ENCODE measurements at places on chromosomes 7 and 10. TPM values are rescaled to one million over a fixed set of nuclear protein-coding genes. Genes with fewer than 3 reads are reported as not detected.

The PDE6C gene
- total RNA-seq, result not detected

The BUD23 gene
- 48.5 TPM for total RNA-seq

The TRIM73 gene
- 0.66 TPM for total RNA-seq

The IFIT3 gene
- total RNA-seq, result 4.3 TPM

The ARHGEF5 gene
- 1.3 TPM for total RNA-seq

The GPAM gene
- 13.3 TPM for total RNA-seq

The FGFBP3 gene
- total RNA-seq, result 0.27 TPM

The FKBP9 gene
- total RNA-seq, result 95.6 TPM

The GNA12 gene
- total RNA-seq, result 34.9 TPM

The HSPA14 gene
- total RNA-seq, result 27.7 TPM

The ADAM22 gene
- 0.79 TPM for total RNA-seq

The SAMD9L gene
- total RNA-seq, result 26.5 TPM

The CYP26C1 gene
- total RNA-seq, result 0.80 TPM

The ATOH7 gene
- total RNA-seq, result not detected

The NOS3 gene
- total RNA-seq, result 96.3 TPM

The ASAH2B gene
- 3.4 TPM for total RNA-seq

The SHLD2 gene
- total RNA-seq, result 41.7 TPM

The HABP2 gene
- total RNA-seq, result not detected

The COBL gene
- total RNA-seq, result not detected

The PON1 gene
- not detected for total RNA-seq

The IKZF1 gene
- not detected for total RNA-seq

The PHKG1 gene
- 0.27 TPM for total RNA-seq

The TMEM243 gene
- total RNA-seq, result 38.8 TPM

The CABCOCO1 gene
- 0.07 TPM for total RNA-seq

The PLXDC2 gene
- 1.5 TPM for total RNA-seq

The PTPRN2 gene
- 1.3 TPM for total RNA-seq

The MSS51 gene
- total RNA-seq, result 2.0 TPM

The PRKG1 gene
- total RNA-seq, result 7.6 TPM

The LYZL2 gene
- total RNA-seq, result not detected

The VSTM2A gene
- not detected for total RNA-seq

Measured in thoracic aorta endothelial cell (primary cell).